C1 segment of cervical spinal cord (tissue), 14 donors: ENCODE measurements at places on chromosomes 4 and X.

DNA sequence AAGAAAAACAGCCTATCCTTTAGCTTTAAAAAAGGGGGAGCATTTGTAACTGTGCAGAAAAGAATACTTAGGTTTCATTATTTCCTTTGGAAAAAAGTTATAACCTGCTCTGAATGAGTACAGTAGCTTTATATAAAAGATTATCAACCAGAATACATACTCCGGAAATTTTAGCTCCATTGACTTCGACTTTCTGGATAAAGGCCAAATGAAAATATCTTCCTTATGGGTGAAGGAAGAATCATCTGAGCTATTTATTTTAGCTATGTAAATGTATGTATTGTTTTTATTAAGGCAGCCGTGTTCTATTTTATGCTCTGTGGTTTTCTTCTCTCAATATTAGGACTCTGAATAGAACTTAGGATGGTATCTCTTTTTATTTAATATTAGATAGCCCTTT lies 69.0 kb upstream of the ETNPPL start:
- DNase-seq, result no peak

DNA sequence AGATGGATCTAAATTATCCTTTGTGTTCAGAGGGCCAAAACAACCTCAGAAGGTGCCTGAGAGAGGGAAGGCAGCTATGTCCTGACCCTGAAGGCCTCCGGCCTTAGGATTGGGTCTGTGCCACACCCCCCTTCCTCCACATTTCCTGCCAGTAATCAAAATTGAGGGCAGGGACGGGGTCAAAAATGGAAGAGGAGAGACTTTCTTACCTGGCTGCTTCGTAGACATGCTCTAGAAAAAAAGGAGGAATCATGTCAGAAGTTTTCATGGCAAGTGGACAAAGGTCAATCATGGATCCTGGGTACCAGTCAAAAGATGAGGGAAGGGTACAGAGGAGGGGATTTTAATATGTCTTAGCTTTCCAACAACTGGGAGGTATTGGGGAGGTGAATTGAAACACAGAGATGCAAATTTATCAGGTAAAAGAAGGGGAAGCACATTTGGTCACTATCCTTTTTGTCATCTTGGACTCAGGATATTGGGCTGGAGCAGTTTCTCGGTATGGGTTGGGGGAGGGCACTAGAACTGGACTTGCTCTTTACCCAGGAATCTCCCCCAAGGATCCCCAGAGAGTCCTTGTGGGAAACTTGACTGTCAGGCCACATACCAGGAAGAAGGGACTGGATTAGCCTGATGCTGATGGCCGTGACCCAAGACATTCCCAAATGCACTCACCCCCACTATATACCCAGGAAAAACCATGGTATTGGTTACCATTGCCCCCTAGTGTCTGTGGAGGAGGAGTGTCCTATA lies 17.1 kb downstream of the VSIG4 start:
- no peak for DNase-seq

DNA sequence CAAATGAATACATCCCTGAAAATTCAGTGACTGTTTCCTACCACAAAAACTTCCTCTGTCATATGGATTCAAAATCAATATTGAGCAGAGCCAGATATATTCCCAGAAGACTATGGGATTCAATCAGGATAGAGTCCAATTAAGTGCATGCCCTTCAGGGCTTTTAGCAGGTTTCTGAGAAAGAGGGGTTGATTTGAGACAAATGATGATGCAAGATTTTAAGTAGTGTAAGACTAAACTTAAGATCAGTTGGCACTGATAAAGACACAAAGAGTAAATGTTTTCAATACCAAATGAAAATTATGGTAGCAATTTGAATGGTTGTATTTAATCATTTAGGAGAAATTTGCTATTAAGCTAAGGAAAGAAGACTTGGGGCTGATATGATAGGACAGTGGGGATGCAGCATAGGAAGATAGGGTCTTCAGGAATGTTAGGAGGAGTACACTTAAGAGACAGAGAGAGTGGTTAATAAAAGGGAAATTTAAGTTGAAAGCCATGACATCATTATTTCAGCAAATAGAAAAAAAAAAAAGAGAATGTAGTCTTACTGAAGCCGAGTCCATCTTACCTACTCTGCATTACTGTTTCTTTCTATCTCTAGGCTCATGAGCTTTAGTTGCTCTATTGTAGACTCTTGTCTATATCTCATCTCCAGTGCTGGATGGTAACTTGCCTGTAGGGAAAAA lies 32.0 kb upstream of the XK start:
- no peak for DNase-seq

DNA sequence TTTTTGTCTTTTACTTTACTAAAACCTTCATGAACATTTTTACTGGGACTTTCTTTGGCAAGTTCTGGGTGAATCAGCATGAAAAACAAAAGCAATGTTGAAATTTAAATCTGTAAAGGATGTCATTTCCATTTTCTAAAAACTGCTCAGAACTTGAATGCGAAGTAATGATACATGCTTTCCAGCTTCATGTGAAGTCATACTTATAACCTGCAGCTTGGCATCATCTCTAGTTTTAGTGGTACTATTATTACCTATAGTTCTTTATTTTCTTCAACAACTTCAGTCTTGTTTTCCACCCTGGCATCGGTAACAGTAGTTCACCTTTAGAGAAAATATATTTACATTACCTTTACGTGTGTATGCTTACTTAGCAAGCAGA lies 421.4 kb upstream of the DIPK2B start:
- DNase-seq, result no peak

DNA sequence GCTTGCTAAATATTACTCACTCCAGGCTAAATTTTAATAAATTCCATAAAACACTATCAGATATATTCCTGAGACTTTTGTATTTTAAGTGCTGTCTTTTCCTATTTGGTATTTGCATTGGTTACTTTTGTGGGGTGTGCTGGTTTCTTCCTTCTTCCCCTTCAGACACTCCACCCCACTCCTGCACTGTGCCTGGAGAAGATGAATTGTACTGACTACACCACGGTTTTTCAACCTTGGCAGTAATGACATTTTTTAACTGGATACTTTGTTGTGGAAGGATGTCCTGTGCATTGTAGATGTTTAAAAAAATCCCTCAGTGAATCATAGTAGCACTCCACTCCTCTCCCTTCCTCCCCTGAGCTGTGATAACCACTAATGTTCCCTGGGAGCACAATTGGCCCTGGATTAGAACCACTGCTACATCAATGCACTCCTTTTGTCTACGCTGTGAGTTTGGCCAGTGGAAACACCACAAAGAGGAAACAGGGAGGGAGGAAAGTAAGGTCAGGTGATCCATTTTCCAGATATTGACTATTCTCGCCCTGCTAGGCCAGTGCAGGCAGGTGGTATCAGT lies 36.3 kb downstream of the SNCA start:
- DNase-seq, result no peak

GRCh38 chr4:80803337-80803736 lies 227.2 kb upstream of the BMP3 start:
- DNase-seq, result no peak

DNA sequence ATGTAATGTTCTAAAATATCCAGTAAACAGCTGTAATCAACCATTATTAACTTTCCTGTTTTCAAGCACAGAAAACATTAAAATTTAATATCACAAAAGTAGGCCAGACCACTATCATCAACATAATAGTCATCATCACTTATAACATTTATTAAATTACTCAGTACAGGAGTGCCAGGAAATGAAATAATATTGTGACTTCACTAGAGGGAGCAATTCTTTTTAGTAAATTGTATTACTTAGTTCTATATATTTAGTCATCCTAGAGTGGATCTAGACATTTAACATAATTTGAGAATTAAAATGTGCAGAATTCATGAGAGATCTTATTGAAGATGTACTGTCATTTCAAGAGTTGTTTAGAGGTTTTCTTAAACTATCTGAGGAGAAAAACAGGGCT lies 33.6 kb downstream of the PITX2 start:
- DNase-seq, result no peak

DNA sequence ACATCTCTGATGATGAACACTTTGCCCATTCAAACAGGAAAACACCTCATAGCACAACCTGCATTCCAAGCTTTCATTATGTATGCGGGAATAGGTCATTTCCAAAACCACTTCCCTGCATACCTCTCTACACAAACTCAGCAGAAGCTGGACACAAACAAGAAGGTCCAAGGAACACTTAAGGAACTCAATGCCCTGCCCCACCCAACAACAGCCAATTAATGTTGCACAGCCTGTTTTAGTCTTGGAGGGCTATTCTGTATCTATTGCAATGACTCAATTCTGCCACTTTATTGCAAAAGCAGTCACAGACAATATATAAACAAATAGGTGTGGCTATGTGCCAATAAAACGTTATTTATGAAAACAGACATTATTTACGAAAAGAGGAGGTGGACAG lies 16.7 kb downstream of the OPHN1 start:
- DNase-seq, result no peak

DNA sequence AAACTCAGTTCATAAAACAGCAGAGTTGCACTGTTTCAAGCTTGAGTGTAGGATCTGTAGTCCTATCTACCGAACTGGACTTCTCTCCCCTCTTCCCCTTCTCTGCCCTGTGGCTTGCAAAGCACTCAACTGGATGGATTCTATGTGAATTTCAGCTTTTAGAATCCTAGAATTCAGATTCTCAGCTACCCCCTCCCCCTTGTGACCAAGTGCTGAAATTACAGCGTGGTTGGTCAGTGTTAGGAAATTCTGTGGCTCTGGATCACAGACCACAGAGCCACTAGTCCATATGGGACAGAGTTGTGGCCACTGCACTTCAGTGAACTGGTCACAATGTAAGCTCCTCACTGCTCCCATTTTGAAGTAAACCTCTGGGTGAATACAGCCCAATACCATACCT lies 64.6 kb upstream of the TRPC5 start:
- no peak for DNase-seq

- no peak for DNase-seq
Observed at GRCh38 chrX:35507701-35508100, 290.4 kb upstream of the MAGEB16 start.

DNA sequence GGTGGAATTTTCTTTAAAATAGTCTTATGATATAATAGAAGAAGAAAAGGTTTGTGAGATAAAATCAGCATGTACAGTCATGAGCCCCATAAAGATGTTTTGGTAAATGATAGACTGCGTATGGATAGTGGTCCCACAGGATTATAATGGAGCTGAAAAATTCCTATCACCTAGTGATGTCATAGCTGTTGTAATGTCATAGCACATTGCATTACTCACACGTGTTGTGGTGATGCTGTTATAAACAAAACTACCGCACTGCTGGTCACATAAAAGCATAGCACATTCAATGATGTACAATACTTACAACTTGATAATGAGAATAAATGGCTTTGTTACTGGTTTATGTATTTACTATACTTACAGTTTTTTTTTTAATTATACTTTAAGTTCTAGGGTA lies 715.2 kb upstream of the HTR2C start:
- no peak for DNase-seq

GRCh38 chr4:180757927-180758326 lies 1485.3 kb upstream of the TENM3 start:
- DNase-seq, result no peak

GRCh38 chrX:20217906-20218305 lies 48.8 kb downstream of the RPS6KA3 start:
- DNase-seq, result no peak

- no peak for DNase-seq
Observed at GRCh38 chr4:102809691-102810090, 17.7 kb downstream of the UBE2D3 start.

GRCh38 chr4:24243641-24244040 lies 340.7 kb downstream of the DHX15 start:
- DNase-seq, result no peak

GRCh38 chr4:182068920-182069319 lies 174.3 kb upstream of the TENM3 start:
- no peak for DNase-seq

DNA sequence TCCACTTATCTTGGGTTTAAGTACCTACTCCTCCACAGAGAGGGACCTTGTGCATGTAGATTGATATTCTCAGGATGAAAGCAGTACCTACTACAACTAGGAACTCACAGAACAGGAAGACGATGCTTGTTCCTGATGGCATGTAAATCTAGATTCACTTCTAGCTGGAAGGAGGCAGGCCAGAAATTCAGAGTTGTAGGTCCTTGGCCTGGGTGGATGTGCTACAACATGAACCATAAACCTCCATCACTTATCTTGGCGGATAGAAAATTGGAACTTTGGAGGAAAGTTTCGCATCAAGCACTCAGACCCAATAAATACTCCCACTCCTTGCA lies 9.3 kb upstream of the SMIM20 start:
- DNase-seq, result no peak

GRCh38 chrX:13808293-13808692 lies 8.6 kb downstream of the GPM6B start:
- DNase-seq, result no peak

DNA sequence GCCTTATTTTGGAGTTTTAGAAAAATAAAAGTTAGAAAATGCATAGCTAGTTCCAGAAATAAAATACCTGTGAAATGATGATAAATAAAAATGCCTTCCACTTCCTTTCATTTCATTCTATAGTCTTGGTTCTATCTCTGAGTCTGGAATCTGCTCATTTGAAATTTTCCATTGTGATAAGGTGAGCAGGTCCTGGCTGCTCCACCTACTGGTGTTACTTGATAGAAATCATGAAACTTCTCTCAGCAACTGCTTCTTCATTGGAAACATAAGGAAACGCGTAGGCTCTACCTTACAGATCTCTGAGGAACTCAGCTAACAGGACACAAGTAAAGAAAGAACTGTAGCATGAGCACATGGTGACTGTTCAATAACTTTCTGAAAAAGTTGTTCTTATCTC lies 141.8 kb downstream of the DCHS2 start:
- no peak for DNase-seq

DNA sequence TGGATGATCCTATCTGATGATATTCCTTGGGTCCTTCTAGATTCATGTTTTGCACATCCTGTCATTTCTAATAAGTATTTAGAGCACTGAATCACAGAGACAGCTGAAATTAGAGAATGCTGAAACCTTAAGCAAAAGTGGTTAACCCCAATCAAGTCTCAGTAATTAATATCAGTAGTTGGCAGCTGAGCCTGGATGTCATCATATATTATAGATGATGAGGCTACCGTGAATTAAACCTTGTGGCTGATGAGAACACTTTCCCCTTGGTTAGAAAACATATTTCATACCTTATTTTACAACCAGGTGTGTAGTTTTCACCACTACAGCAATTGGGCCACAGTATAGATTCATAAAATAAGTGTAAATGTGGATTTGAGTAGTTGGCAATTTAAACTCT lies 499.0 kb downstream of the PDGFC start:
- no peak for DNase-seq

- no peak for DNase-seq
Observed at GRCh38 chrX:152537373-152537772, 86.3 kb upstream of the GABRA3 start.

GRCh38 chrX:151695583-151696340 lies 504 bp downstream of the PRRG3 start:
- DNase-seq, result no peak
